ENCODE measurements at places on chromosomes 2 and 18.
A peak's percentile ranks its signal among the peaks of the same experiment; 100 is the strongest.

DNA sequence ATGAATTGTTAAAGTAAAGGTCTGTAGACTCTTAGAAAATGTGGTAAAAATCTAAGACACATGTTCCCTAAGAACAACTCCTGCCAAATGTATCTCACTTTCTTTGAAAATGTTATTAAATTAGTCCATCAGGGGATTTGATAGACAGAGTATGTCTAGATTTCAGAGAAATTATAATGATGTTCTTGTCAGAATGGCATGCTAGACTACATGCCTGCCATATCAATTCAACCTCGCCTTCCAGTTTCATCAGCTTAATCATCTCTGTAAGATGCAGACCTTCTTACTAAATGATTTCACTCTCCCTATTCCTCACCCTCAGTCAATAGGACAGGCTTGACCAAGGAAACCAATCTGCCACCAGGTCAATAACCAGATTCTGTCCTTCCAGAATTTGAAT, 368.4 kb downstream of the TXNL1 start:
- no peak for DNase-seq

DNA sequence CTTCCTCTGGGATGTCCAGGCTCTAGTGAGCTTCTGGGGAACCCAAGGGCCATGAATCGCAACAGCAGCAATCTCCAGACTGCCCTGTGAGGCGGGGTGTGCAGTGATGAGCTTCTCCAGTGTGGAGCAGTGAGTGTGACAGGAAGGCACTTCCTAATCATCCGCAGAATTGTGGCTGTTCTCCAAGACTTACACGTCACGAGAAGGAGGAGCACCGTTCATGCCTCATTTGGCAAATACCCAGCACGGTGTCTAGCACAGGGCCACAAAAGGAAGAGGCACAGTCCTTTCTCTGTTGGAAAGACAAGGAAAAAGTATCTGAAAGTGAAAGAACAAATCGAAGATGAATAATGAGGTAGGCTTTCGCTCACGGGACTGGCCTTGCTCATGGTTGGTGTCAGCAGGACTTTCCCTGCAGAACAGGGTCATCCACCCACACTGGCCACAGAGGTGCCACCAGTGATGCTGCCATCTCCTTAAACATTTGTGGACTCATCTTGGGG, 125.1 kb upstream of the HAAO start:
- DNase-seq, result no peak

- DNase-seq, result no peak
These were observed 13.5 kb downstream of the ESPNL start for GRCh38 chr2:238113611-238114010.

DNA sequence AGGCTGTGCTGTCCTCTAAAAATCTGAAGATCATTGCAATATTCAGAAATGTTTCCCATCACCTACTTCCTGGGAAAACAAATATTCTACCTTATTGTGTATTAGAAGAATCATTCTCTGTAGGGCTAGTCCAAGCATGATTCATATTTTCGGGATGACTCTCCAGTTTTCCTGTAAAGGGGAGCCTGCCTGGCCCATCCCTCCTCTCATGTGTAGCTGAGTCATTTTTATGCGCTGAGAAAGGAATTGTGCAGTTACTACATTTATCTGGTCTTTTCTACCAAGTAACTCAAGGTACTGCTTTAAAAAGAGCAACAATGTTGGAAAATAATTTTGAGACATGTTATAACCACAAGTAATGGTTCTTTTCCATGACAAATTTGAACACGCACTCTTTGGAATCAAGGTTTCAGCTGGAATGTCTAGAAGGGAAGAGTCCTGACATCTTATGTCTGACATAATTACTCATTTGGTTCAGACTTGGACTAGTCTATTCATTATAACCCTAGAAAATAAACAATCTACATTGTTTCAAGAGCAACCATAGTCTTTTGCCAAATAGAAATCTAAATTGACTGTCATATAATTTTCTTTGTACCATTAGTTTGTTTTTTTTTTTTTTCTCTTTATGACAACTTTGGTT, 6.6 kb downstream of the DSG3 start:
- no peak for DNase-seq

GRCh38 chr2:579351-579886, 97.8 kb downstream of the TMEM18 start:
- DNase-seq, result no peak

DNA sequence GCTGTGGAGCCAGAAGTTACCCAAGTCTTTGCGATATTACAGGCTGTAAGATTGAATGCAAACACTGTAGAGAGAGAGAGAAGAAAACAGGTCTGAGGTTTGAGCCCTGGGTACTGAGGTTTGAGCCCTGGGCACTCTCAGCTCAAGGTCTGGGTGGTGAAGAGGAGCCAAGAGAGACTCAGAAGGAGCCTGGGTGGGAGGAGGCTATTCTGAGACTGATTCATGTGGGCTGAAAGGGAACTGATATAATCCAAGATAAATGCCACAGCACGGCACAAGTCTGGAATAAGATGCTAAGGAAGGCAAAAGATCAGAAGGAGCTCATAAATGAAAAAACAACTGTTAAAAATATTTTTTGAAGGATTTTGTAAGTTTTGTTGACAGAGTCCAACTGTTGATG, 407.6 kb upstream of the HS6ST1 start:
- no peak for DNase-seq

DNA sequence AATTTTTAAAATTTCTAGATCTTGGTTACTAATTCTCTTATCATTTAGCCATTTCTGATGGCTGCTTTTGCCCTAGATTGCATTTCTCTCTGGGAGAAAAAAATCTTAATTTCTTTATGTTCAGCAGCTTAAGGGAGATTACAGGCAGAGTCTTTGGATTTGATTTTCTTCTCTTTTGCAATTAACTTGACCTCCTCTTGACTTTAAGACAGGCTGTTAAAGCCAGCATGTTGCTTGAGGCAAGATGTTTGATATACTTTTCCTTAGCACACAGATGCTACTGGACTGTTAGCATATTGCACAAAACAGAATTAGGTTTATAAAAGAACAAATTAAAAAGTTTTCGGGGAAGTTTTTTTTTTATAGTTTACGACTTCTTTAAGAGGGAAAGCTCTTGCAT, 50.0 kb downstream of the XRCC5 start:
- DNase-seq, result no peak

DNA sequence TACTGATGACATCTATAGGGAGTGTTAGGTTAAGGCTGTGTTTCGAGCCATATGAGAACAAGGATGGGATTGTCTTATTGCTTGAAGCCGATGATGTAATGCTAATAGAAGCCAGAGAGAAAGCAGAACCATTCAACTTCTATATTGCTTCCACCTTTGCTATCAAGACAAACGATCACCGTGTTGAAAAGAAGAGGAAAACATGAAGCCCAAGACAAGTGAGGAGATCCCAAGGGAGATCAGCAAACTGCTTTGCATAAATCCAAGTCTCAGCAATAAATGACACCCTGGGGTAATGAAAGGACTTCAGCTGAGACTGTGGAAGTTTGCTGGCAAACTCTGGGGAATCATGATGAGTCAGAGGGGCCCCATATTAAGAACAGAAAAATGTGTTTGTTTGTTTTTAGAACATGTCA, 206.2 kb downstream of the NCKAP5 start:
- DNase-seq, result peak; percentile 10

DNA sequence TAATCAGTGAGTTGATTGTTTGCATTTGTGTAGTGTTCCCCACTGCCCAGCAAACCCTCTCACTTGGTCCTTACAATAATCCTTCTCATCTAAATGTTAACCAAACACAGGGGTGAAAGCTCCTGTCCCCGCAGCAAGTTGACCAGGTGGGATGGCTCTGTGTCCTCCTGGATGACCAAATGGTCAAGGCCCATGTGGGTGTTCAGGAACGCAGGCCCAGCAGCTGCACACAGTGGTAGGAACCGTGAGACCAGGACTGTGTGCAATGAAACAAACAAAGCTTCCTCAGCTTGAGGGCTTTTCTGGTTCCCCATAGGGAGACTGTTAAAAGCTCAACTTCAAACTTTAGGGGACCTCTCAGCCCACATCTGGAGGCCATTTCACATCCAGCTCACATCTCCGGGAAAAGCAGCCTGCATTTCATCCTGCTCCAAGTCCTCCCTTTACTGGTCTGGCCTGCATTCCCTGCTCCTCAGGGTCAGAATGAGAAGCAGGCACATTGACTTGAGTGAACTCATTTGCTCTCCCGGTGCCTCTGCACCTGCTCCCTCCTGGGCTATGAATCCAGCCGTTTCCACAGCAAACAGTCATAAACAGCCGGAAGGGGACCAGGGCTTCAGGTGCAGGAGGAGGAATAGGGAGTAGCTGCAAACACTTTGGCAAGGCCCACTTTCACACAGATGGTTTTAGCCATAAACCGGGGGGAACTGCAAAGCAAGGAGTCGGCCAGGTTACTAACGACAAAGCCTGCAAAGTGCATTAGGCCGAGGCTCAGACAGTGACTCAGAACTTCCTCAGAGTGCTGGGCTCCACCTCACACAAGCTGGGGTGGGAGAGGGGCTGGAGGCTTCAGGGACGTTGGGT, 144.7 kb downstream of the CAPN13 start:
- no peak for DNase-seq

DNA sequence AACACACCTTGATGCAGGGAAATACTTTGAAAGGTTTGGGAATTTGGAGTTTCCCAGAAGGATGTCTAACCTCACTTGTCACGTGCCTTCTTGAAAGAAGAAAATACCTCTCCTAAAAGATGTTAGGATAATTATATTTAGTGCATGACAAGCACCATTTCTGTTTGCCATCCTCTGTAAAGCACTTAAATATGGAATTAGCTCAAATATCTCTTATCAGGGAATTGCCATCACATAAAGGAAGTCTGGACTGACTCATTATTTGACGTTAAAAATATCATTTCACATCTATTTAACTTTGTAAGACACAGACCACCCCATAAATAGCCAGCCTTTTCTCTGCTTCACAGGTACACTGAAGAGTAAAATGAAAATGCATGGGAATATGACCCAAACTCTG, 140.1 kb downstream of the STK39 start:
- no peak for DNase-seq

- DNase-seq, result no peak
These were observed 269.6 kb downstream of the HAUS1 start for GRCh38 chr18:46373791-46374190.

DNA sequence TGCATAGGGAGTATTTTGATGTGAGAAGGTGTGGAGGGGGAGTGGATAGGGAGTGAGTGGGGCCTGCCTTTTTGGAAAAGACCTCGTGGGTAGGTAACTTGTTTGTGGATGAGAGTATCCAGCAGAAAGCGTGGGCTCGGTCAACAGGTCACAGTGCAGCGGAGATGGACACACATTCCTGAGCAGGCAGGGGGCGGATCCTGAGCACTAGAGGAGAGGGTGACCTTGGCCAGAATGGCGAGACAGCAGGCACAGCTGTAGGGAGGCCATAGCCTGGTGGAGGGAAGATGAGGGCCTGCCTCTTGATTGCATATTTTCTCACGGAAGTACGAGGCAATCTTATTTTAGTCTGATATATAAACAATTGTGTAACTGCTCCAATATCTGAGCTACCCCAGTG, 3.6 kb upstream of the MC2R start:
- DNase-seq, result no peak

DNA sequence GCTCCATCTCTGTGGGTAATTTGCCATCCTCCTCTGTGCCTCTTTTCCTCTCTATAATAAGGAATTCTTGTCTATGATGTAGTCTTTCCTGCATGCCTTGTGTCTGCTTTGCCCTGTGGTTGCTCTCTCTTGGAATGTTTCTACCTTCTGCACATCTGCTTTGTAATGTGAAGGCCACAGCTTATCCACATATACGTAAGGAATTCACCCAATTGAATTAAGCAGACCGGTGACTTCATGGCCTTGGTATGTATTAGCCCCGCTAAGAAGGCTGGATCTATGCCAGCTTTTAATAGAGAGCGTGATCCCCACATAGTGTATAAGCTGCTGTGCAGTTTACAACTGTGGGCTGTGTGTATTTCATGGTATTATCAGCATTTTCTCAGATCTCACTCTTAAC, 274.7 kb downstream of the RNF144A start:
- DNase-seq, result no peak

GRCh38 chr2:179239195-179239594, 25.4 kb downstream of the SESTD1 start:
- no peak for DNase-seq

DNA sequence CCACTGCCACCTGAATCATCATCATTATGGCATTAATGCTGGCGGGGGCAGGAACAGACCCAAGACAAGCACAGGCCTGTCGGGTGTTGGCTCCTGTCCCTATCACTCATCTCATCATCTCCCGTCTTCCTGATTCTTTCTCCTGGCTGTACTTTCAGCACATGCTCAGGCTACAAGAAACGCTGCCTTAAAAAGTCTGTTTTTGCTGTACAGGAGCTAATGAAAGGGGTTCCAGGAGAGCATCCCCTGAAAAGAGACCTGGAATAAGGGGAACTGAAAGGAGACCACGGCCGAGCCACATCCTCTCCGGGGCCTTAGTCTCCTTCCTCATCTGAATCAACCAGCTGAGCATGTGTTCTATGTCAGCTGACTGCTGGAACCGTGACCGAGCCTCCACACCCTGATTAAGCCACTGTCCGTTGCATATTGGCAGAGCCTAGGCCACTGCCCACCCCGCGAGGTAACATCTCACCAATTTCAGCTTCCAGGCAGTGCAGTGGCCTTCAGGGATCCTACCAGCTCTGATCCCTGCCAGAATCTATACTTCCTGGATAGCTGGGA, 62.6 kb downstream of the DNMT3A start:
- no peak for DNase-seq

DNA sequence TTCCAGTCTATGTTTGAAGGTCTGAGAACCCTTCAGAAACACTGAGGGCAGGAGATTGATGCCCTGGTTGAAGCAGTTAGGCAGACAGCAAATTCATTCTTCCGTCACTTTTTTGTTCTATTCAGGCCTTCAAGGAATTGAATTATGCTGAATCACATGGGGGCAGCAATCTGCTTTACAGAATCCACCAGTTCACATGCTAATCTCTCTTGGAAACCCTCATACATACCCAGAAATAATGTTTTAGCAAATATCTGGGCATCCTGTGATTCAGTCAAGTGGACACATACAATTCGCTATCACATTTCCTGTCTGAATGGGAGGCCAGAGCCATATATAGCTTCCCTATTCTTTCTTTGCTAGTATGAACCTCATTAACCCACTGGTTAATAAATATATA, 301.4 kb upstream of the CNTNAP5 start:
- no peak for DNase-seq

DNA sequence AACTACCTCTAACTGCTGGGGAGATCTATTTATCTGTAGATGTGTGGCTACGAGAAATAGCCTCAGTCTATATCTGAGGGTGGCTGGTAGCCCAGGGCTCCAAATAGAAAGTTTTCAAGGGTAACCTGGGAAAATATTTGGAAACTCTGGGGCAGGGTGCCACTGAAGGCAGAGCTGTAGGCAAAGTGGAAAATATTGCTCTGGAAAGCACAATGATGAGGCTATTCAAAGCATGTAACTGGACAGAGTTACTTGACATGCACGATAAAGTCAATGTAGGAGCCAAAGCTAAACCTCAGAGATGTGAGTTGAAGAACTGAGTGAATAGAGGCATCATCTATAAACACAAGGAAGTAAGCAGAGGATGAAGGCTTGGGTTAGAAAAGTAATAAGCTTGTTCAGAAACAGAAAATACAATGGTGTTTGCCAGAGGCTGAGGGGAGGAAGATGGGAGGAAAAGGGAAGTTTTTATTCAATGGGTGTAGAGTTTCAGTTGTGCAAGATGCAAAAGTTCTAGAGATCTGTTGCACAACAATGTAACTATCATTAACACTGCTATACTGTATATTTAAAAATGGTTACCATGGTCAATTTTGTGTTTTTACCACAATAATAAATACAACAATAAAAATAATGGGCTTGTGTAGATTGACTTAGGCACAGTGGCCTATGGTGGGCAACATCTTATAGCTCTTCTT, 171.6 kb downstream of the MBD2 start:
- DNase-seq, result no peak
